ENCODE measurements at places on chromosomes 2 and 18. TPM values are rescaled to one million over a fixed set of nuclear protein-coding genes. Genes with fewer than 3 reads are reported as not detected.

GRCh38 chr2:126731353-126731752, 75.4 kb downstream of the GYPC start:
- no peak overlapping the region for H3K4me3 ChIP-seq
- H3K27me3 ChIP-seq: peaks cover 5% of the 10 kb centered on the region
- H3K27ac ChIP-seq: no peak overlapping the region
- no peak for DNase-seq
- no peaks in the 10 kb centered on the region for H3K36me3 ChIP-seq

- peak overlapping the region; percentile 44 for H3K4me3 ChIP-seq
- peak overlapping the region; percentile 38 for H3K27ac ChIP-seq
- peak; percentile 35 for DNase-seq
- H3K4me1 ChIP-seq: peaks cover 18% of the 10 kb centered on the region
- peaks cover 3% of the 10 kb centered on the region for H3K36me3 ChIP-seq
These were observed 4.3 kb upstream of the GATA6 start for GRCh38 chr18:22165049-22165602.

DNA sequence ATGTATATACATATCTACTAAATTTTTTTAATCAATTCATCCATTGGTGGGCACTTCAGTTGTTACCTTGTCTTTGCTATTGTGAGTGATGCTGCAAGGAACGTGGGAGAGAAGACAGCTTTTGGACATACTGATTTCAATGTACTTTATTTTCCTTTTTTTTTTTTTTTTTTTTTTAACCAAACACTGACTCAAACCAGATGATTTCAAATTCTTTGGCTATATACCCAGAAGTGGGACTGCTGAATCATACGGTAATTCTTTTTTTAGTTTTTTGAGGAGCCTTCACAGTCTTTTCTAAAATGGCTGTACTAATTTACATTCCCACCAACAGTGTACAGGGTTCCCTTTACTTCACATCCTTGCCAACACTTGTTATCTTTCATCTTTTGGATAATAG, 204.7 kb downstream of the INSIG2 start:
- H3K27ac ChIP-seq: no peak overlapping the region
- H3K27me3 ChIP-seq: peaks cover 19% of the 10 kb centered on the region
- H3K4me1 ChIP-seq: no peaks in the 10 kb centered on the region
- no peak overlapping the region for H3K4me3 ChIP-seq
- H3K36me3 ChIP-seq: no peaks in the 10 kb centered on the region

Gene MYL1
- not detected for total RNA-seq

Gene CXCR4
- 288 TPM for total RNA-seq
